Sciatic nerve (tissue), 2 donors: ENCODE measurements at places on chromosomes 5 and 9. TPM values are rescaled to one million over a fixed set of nuclear protein-coding genes. Genes with fewer than 3 reads are reported as not detected.

- DNase-seq = no peak
Measured at GRCh38 chr5:1834721-1835429, 33.7 kb downstream of the NDUFS6 start.

GRCh38 chr9:104798209-104798995 lies 34.5 kb downstream of the NIPSNAP3B start:
- DNase-seq = no peak

GRCh38 chr9:74958587-74958986 lies 5.9 kb upstream of the C9orf40 start:
- no peak for DNase-seq

GRCh38 chr9:96183751-96184150 lies 118.2 kb downstream of the HSD17B3 start:
- DNase-seq = no peak

DNA sequence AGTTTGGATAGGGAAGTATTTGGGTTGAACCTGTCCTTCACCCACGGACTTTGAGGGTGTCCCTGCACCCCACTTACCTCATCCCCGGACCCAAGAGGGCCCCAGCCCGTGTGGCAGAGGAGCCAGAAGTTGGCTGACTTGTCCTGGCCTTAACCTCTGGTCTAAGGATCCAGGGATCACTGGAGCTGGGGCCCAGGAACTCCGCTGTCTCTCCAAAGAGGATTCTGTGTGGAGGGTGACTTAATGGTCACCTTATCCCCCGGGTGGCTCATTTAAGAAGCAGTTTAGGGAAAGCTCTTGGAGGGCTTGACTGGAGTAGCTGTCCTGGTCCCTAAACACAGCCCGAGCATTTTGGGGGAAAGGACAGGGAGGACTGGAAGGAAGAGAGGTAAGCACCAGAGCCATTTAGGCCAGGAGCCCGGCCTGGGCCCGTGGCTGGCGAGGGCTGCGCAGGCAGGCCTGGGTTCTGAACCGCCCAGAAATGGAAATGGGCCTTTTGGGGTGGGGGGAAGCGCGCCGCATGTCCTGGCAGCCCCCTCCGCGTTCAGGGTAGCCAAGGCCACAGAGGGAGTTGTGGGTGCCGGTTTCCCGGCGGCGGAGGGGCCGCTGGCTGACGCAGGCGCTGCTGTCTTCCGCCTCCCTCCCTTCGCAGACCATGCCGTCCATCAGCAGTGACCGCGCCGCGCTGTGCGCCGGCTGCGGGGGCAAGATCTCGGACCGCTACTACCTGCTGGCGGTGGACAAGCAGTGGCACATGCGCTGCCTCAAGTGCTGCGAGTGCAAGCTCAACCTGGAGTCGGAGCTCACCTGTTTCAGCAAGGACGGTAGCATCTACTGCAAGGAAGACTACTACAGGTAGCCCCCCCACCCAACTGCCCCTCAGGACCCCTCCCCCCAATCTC lies 2.0 kb downstream of the LHX2 start:
- DNase-seq = no peak

DNA sequence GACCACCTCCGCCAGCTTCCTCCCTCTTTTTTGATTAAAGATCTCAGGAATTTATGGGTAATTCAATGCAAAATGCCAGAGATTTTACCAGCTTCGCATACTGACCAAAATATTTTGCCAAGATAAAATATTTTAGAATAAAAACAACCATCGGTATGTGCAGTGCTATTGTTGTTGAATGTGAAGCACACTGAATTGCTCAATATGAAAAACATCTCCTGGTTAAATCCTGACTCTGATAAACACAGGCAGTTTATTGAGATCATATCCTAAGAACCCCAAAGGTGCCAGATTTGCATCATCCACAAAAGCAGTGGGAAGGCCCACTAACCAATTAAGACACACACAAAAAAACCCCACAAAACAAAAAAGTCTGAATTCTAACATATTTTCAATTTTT lies 202.4 kb downstream of the GLIS3 start:
- DNase-seq = no peak

DNA sequence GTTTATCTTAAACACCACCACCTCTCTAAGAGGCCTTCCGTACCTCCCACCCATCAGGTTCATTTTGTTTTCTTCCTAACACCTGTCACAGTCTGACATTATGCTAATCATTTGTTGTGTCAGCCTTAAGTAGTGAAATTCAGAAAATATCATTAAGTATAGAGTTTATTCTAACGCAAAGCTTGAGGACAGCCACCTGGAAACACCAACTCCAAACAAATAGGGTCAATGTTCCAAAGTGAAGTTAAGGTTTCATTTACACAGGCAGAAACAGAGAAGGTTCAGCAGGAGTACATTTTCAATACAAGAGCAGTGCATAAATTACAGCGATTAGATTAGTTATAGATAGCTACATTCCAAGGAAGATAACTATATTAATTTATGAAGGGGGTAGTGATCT lies 1.3 kb upstream of the SMC5 start:
- DNase-seq = no peak

DNA sequence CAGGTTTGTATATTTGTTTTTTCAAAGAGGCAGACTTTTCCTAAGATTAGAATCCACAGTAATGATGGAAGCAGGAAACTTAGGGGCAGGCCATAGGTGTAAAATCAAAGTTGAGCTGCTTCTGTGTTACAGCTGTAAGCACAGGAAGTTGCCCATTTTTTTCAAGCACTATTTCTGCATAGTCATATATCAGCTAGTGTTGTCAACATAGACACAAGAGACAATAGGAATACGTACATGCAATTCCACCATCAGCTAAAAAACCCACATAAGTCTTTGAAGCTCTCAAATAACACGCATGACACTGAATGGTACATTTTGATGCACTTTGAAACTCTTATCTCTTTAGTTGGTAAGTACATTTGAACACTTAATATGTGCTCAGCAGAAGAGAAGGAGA lies 20.2 kb upstream of the SMIM15 start:
- DNase-seq = no peak

DNA sequence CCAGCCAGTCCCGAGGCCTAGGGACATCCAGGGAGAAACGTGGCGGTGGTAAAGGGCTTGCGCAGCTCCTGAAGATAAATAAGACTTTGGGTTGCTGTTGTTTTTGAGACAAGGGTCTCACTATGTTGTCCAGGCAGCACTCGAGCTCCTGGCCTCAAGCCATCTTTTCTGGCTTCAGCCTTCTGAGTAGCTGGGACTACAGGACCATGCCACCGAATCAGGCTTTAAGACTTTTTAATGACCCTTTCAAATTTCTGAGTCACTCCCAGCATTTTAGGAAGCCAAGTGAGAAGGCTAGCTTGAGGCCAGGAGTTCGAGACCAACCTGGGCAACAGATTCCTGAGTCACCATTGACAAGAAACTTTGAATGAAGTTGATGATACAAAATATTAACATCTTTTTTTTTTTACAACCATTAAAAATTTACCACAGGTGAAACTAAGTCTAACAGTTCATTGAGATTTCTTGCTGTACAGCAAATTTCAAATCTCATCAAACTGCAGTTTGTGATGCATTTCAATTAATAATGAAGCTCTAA lies 817 bp upstream of the GNE start:
- no peak for DNase-seq

Gene NEUROG1
- not detected for total RNA-seq
